Effector memory CD4-positive, alpha-beta T cell (primary cell): ENCODE measurements at places on chromosomes 1 and 21.

GRCh38 chr1:53073868-53074311 lies 11.9 kb downstream of the PODN start:
- no peaks in the 10 kb centered on the region for H3K36me3 ChIP-seq
- H3K27me3 ChIP-seq = no peaks in the 10 kb centered on the region
- no peak overlapping the region for H3K4me3 ChIP-seq
- DNase-seq = no peak

DNA sequence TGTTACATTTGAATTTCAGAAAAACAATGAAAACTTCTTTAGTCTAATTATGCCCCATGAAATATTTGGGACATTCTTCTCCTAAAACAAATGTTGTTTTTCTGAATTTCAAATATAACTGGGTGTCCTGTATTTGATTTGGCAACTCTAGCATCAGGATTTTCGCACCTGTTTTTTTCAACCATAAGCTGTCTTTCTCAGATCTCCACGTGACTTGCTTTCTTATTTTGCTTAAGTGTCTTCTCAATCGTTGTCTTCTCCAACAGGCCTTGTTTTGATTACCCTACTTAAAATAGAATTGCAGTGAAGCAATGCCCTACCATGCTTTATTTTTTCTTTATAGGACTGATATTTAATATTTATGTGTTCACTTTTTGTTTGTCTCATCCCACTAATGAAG lies 752.8 kb upstream of the RGS18 start:
- H3K27me3 ChIP-seq = no peaks in the 10 kb centered on the region
- no peaks in the 10 kb centered on the region for H3K36me3 ChIP-seq
- H3K4me3 ChIP-seq = no peak overlapping the region
- H3K27ac ChIP-seq = no peak overlapping the region

- H3K27me3 ChIP-seq = no peaks in the 10 kb centered on the region
- no peaks in the 10 kb centered on the region for H3K4me1 ChIP-seq
- no peak overlapping the region for H3K27ac ChIP-seq
- H3K4me3 ChIP-seq = no peak overlapping the region
- H3K36me3 ChIP-seq = no peaks in the 10 kb centered on the region
Measured at GRCh38 chr1:146029117-146029516, 7.6 kb upstream of the HJV start.

DNA sequence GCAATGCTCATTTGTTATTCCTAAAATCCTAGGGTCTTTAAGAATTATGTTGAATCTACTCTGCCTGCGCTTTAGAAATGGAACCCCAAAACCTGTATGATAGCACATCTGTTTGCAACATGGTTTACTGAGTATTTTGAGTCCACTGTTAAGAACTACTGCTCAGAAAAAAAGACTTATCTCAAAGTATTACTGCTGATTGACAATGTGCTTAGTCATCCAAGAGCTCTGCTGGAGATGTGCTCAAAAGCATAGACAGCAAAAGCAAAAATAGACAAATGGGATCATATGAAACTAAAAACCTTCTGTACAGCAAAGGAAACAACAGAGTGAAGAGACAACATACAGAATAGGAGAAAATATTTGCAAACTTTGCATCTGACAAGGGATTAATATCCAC lies 107.0 kb downstream of the CTH start:
- no peaks in the 10 kb centered on the region for H3K4me1 ChIP-seq
- no peak for DNase-seq
- H3K27me3 ChIP-seq = no peaks in the 10 kb centered on the region
- H3K36me3 ChIP-seq = no peaks in the 10 kb centered on the region

GRCh38 chr1:60935599-60936110 lies 146.7 kb upstream of the NFIA start:
- H3K4me3 ChIP-seq = no peak overlapping the region
- H3K36me3 ChIP-seq = no peaks in the 10 kb centered on the region
- no peaks in the 10 kb centered on the region for H3K27me3 ChIP-seq
- DNase-seq = no peak
- H3K27ac ChIP-seq = no peak overlapping the region
- no peaks in the 10 kb centered on the region for H3K4me1 ChIP-seq

GRCh38 chr1:244242446-244242845 lies 191.4 kb downstream of the ZBTB18 start:
- no peaks in the 10 kb centered on the region for H3K4me1 ChIP-seq
- no peak overlapping the region for H3K4me3 ChIP-seq
- H3K27me3 ChIP-seq = no peaks in the 10 kb centered on the region
- H3K36me3 ChIP-seq = no peaks in the 10 kb centered on the region
- no peak for DNase-seq

DNA sequence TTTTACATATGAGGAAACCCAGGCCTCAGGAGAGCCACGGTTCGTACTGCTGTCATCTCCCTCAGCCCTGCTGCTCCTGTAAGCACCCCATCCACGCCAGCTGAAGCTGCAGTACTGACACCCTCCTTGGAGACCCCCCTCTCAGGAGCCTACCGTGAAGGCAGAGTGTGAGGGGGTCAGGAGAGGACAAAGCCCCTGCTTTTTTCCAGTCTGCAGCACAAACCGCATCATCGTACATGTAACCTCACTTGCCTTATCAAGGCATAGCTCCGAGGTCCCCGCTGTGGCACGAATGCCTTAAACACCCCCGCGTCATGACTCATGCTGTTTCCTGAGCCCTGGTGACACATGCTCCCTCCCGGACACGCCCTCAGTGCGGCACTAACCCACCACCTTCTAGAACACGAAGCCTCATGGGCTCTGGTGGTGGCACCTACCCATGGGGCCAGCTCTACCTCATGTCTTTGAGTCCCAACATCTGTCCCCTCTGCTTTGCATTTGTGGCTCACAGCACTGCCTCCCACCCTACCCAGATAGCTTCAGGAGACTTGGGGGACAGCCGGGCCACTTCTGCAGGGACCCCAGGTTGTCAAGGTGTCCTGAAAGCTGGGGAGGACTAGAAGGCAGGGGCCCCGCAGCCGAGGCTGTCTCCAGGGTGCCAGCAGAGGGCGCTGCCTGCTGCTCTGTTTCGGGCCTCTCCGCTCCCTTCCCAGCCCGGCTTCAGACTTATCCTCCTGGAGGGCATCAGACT lies 4.9 kb downstream of the SH3BGRL3 start:
- H3K27ac ChIP-seq = peak overlapping the region; percentile 89
- H3K4me1 ChIP-seq = peaks cover 94% of the 10 kb centered on the region
- DNase-seq = peak; percentile 90
- peaks cover 10% of the 10 kb centered on the region for H3K36me3 ChIP-seq
- no peaks in the 10 kb centered on the region for H3K27me3 ChIP-seq

DNA sequence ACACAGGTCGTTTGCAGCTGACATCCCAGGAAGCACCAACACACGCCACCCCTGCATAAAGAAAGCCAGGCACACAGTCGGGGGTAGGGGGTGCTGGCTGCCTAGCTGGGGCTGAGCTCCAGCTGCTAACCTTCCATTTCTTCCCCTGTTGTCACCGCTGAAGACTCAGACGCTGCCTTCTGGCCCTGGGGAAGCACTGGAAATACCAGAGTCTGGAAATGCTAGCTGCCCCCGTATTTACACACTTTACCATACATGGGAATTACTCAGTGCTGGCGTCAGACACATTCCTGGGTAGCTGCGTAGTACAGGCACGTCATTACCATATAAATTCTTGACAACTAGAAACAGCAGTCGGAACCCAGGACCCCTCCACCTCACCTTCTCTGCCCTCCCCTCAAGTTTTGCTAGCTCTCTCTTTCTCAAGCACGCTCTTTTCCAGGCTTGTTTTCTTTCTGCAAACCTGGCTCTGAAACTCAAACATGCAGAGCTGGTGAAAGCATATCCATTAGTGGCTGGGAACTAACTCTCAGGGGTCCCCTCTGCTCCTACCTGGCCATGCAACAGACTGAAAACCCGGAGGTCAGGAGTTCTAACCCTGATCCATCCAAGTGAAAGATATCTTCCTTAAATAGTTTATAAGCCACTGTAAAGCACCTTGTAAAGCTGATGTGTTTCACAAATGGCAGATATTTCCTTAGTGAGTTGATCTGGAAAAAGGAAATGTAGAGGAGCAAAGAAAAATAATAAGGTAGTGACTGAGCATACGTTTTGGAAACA lies 3.3 kb downstream of the CSRP1 start:
- DNase-seq = no peak
- H3K27ac ChIP-seq = no peak overlapping the region
- H3K27me3 ChIP-seq = no peaks in the 10 kb centered on the region
- peaks cover 22% of the 10 kb centered on the region for H3K4me1 ChIP-seq
- no peak overlapping the region for H3K4me3 ChIP-seq
- H3K36me3 ChIP-seq = peaks cover under 1% of the 10 kb centered on the region

GRCh38 chr1:247848346-247848745 lies 6.7 kb upstream of the OR11L1 start:
- H3K27me3 ChIP-seq = no peaks in the 10 kb centered on the region
- H3K4me3 ChIP-seq = no peak overlapping the region
- no peaks in the 10 kb centered on the region for H3K36me3 ChIP-seq
- no peaks in the 10 kb centered on the region for H3K4me1 ChIP-seq
- no peak overlapping the region for H3K27ac ChIP-seq

- H3K27ac ChIP-seq = no peak overlapping the region
- H3K4me3 ChIP-seq = peak overlapping the region; percentile 70
- H3K27me3 ChIP-seq = no peaks in the 10 kb centered on the region
- peaks cover 11% of the 10 kb centered on the region for H3K4me1 ChIP-seq
Measured at GRCh38 chr1:112395256-112395820, 676 bp upstream of the CTTNBP2NL start.

DNA sequence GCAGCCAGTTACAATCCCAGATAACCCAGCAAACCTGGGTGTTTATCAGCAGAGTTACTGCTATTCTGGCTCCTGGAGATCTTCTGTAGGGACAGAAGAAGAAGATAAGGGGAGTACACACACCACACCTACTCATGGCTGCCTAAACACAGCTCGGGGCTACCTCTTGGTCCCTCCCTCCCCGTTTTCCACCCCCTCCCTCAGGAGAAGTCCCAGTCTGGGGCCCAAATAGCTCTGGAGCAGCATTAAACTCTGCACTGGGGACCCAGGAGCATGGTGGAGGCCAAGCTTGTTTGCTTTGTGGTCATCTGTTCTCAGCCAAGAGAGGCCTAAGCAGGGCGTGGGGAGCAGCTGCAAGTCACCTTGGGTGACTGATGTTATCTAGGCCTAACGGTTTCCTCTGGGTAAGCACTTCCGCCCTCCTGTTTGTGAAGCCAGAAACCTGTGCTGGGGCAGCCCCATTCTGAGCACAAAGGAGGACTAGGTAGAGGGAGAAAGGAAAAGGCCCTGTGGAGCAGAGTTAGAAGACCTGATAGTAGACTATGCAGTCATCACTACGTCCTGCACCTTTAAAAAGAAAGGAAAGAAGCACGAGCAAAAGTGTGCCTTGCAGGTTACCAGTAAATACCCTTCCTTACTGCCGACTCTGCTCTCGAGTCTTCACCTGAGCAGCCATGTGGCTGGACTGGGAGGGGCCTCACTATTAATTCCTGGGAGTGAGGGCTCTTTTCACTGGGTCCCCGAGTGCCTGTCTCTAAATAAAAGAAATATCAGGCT lies 2.0 kb upstream of the RCSD1 start:
- no peak overlapping the region for H3K4me3 ChIP-seq
- DNase-seq = peak; percentile 76
- no peaks in the 10 kb centered on the region for H3K27me3 ChIP-seq
- H3K36me3 ChIP-seq = no peaks in the 10 kb centered on the region

DNA sequence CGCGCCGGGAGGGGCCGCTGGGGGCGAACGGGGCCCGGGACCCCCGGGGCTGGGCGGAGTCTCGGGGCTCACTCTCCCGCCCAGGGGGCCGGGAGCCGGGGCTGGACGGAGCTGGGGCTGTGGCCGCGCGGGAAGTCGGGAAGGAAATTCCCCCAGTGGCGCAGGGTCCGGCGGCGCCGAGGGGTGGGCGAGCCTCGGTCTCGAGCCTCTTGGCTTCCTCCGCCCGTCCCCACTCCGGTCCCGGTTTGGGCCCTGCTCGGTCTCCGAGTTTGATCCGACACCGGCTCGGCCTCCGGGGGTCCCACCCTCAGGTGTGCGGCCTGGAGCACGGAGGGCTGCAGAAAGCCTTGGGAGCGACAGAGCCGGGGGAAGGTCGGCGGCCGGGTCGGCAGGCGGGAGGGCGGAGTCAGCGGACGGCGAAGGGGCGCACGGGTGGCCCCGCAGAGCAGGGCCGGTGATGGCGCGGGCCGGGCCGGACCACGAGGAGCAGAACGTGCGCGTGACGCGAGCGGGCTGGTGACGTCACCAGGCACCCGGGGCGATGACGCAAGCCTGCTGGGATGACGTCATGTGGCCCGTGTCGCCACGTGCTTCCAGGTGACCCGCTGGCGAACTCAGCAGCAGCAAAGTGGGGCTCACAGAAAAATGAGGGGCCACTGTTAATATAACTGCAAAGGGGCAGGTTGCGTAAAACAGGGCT lies 610 bp upstream of the HES4 start:
- peak overlapping the region; percentile 25 for H3K27ac ChIP-seq
- no peaks in the 10 kb centered on the region for H3K36me3 ChIP-seq
- peaks cover 54% of the 10 kb centered on the region for H3K4me1 ChIP-seq
- H3K27me3 ChIP-seq = peaks cover 83% of the 10 kb centered on the region

GRCh38 chr1:92461364-92462097 lies 25.2 kb downstream of the GFI1 start:
- no peak overlapping the region for H3K27ac ChIP-seq
- no peak for DNase-seq
- H3K4me1 ChIP-seq = peaks cover 10% of the 10 kb centered on the region
- H3K36me3 ChIP-seq = no peaks in the 10 kb centered on the region
- no peaks in the 10 kb centered on the region for H3K27me3 ChIP-seq

GRCh38 chr1:170290276-170290675 lies 144.5 kb downstream of the NTMT2 start:
- H3K36me3 ChIP-seq = no peaks in the 10 kb centered on the region
- no peaks in the 10 kb centered on the region for H3K27me3 ChIP-seq
- no peak overlapping the region for H3K4me3 ChIP-seq
- DNase-seq = no peak

GRCh38 chr1:18556364-18556763 lies 74.3 kb upstream of the PAX7 start:
- peaks cover 6% of the 10 kb centered on the region for H3K4me1 ChIP-seq
- H3K27ac ChIP-seq = no peak overlapping the region
- no peaks in the 10 kb centered on the region for H3K36me3 ChIP-seq
- H3K4me3 ChIP-seq = no peak overlapping the region
- no peak for DNase-seq

- no peaks in the 10 kb centered on the region for H3K4me1 ChIP-seq
- H3K4me3 ChIP-seq = no peak overlapping the region
- peaks cover 8% of the 10 kb centered on the region for H3K27me3 ChIP-seq
- no peak for DNase-seq
- no peak overlapping the region for H3K27ac ChIP-seq
Measured at GRCh38 chr1:180248731-180249681, 18.9 kb downstream of the LHX4 start.
